NT2/D1 (cell line): ENCODE measurements at places on chromosomes 7 and 10.

DNA sequence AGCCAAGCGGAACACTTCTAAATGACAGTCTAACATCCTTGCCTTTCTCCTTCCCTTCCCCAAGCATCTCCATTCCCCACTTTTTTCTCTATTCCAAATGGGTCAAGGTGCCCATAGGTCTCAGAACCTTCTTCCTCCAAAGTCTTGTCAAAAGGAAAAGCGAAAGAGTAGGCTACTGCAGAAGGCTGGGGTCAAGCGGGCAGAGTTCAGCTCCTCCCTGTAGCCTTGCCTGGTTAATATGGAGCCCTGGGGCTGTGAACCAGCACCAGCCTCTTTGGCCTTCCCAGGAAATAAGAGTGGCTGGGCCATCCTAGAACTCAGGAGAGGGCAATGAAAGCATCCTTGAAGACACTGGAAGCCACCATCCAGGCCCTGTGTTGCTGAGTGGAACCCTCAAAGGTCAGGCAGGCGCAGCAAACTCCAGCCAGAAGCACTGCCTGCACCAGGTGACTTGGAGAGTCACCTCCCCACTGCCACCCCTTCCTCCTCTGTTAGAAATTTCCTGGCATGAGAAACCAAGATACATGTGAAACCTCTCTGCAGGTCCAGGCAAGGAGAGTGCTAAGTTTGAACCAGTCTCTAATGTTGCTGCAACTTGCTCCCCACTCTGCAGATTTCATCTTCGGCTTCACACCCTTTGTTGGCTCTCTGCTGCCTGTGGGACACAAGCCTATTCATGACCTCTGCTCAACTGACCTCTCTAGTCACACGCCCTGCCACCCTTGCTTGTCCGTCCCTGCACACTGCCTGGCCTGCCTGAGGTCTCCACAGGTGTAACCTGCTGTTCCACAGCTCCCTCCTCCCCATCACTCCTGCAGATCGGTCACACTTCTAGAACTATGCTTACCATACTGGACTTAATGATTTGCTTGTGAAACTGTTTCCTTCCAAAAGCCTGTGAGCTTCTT, 74.9 kb downstream of the SH3PXD2A start:
- DNase-seq: no peak

DNA sequence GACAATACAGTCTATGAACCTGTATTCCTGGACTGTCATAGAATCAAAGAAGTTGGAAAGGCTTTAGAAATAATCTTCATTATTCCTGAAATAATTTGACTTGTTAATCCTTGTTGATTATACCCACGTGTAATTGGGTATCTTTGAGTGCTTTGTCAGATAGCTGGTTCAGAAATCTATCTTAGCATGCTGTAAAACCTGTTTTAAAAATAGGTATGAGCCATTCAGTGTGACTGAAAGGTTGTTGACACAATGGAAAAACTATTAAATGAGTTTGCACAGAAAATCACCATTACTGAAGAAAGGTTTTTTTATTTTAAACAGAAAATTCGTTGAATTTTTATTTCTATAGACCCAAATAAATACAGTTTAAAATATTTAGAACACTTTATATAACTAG, 38.7 kb downstream of the PHTF2 start:
- no peak for DNase-seq

GRCh38 chr10:124601016-124601415, 139.4 kb downstream of the LHPP start:
- DNase-seq: no peak

DNA sequence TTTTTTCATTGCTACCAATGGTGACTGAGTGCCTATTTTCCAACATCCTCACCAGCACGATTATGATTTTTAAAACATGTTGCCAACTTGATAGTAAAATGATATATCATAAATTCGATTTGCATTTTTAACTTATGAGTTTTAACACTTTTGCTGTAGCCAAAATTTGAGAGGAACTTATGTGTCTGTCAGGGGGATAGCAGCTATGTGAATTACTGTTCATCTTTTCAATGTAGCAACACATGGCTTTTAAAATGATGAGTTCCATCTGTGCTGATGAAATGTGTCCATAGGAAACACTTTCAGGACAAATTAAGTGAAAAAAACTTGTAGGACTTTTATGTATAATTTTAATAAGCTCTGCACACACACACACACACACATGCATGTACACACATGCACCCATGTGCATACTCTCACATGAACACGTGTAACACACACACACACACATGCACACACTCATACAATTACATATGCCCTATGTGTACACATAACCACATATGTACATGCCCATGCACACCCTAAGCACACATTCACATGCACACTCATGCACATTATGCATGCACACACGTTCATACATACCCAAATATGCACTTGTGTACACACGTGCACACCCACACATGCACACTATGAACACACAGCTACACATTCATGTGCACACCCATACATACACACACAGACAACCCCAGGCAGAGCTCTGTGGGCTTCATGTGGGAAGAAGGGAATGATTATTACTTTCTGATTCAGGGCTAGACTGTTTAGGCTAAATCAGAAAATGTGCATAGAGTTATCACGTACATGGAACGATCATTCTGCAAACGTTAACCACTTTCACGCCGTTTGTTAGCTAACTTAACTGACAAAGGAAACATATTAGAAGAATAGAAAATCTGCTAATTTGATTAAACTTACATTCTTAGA, 68.9 kb downstream of the C10orf143 start:
- DNase-seq: no peak

- DNase-seq: no peak
These were observed 379.6 kb downstream of the TNS3 start for GRCh38 chr7:47202146-47202783.

DNA sequence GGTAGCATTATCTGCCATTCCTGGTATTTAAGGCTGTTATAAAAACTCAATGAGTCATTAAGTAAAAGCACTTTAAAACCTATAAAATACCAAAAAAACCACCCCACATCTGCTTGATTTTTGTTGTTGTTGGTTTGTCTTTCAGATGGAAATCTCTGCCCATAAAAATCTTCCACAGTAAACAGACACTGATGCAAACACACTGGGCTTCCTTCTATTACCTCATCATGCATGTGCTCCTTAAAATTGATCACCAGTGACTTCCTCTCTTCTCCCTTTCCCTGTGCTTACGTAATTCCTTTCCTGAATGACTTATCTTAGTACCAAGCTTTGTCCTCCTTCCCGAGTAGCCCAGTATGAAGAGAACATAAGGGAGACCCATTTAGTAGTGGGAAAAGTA, 167.2 kb downstream of the EVX1 start:
- no peak for DNase-seq

GRCh38 chr10:7686351-7687171, 16.6 kb upstream of the ITIH2 start:
- no peak for DNase-seq

GRCh38 chr7:41967156-41967555, 264.3 kb upstream of the INHBA start:
- no peak for DNase-seq
